ENCODE measurements at places on chromosomes 5 and 9. TPM values are rescaled to one million over a fixed set of nuclear protein-coding genes. Genes with fewer than 3 reads are reported as not detected.

PRSS3 gene
- total RNA-seq = not detected

ALDH7A1 gene
- total RNA-seq = 2.6 TPM

AQP7 gene
- total RNA-seq = not detected

TLE1 gene
- 0.42 TPM for total RNA-seq

FBXO10 gene
- 2.6 TPM for total RNA-seq

OBP2B gene
- total RNA-seq = not detected

FOXD4L5 gene
- 0.23 TPM for total RNA-seq

DUSP1 gene
- 32.5 TPM for total RNA-seq

TMEFF1 gene
- total RNA-seq = not detected

LRRC70 gene
- total RNA-seq = 0.42 TPM

PLPP7 gene
- not detected for total RNA-seq

PPP3R2 gene
- not detected for total RNA-seq

QRFP gene
- total RNA-seq = not detected

CARD9 gene
- total RNA-seq = 3.1 TPM

MAN2A1 gene
- total RNA-seq = 28.4 TPM

CKMT2 gene
- total RNA-seq = not detected

GPR151 gene
- total RNA-seq = not detected

PCDHB4 gene
- total RNA-seq = not detected

LCN1 gene
- total RNA-seq = not detected

GMCL2 gene
- not detected for total RNA-seq

MELK gene
- total RNA-seq = 80.4 TPM

MAP1B gene
- 0.03 TPM for total RNA-seq

MAMDC4 gene
- 13.4 TPM for total RNA-seq

LCN9 gene
- not detected for total RNA-seq

BOD1 gene
- total RNA-seq = 15.5 TPM

C9orf50 gene
- not detected for total RNA-seq

NR6A1 gene
- total RNA-seq = 1.2 TPM

FRRS1L gene
- not detected for total RNA-seq

IL4 gene
- 0.53 TPM for total RNA-seq

MBLAC2 gene
- total RNA-seq = 4.7 TPM

NSMF gene
- total RNA-seq = 35.8 TPM

TMOD1 gene
- 1.0 TPM for total RNA-seq

FAM153A gene
- 6.9 TPM for total RNA-seq

DBH gene
- total RNA-seq = not detected

SV2C gene
- 0.20 TPM for total RNA-seq

FAM200C gene
- 0.61 TPM for total RNA-seq

C6 gene
- total RNA-seq = not detected

RPL37 gene
- 1,192 TPM for total RNA-seq

IFNE gene
- not detected for total RNA-seq

COL23A1 gene
- total RNA-seq = 0.19 TPM

SPINK6 gene
- not detected for total RNA-seq

MYMK gene
- total RNA-seq = not detected

ARL14EPL gene
- total RNA-seq = 0.12 TPM

ANKHD1 gene
- 124 TPM for total RNA-seq

RXFP3 gene
- total RNA-seq = not detected

FAM221B gene
- not detected for total RNA-seq

SLC27A6 gene
- total RNA-seq = not detected
